ENCODE measurements at places on chromosomes 2 and 18.

DNA sequence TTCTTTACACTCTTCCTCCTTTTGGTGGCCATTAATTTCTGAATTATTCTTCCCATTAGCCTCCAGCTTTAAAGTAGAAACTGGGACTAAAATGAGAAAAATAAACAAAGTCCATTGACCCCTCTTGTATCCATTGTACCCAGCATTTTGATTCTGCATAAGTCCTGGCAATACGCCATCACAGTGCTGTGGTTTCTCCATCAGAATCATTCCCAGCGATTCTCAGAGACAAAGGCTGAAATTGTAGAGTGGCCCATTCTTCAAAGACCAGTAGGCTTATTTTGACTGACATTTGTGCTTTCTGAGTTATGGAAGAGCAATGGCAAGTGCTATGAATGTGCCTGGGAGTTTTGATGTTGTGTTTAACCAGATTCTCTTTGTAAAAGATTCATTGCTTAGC, 199.3 kb upstream of the GALNT5 start:
- no peak for DNase-seq

DNA sequence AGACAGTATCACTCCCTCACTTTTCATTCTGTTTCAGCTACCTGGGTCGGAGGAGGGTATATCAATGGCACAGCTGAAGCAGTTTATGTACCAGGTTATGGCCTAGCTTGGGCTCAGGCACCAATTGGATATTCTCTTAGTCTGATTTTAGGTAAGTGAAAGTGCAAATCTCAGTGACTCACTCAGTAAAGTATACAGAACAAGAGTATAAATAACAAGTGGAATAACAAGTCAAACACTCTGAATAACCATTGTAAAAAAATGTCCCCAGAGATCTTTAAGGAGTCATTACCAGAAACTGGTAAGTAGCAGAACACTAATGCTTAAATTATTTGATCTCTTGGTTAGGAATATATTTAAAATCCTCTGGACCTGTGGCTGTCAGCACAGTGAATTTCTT, 5.7 kb downstream of the SLC5A7 start:
- DNase-seq, result no peak

- DNase-seq, result no peak
Measured at GRCh38 chr2:71822463-71822862, 325.2 kb downstream of the CYP26B1 start.

GRCh38 chr2:195495966-195496365, 161.1 kb upstream of the SLC39A10 start:
- no peak for DNase-seq

GRCh38 chr2:71530641-71531332, 77.4 kb downstream of the DYSF start:
- DNase-seq, result peak; percentile 46

- no peak for DNase-seq
Measured at GRCh38 chr2:74596584-74596983, 42.1 kb downstream of the DOK1 start.

DNA sequence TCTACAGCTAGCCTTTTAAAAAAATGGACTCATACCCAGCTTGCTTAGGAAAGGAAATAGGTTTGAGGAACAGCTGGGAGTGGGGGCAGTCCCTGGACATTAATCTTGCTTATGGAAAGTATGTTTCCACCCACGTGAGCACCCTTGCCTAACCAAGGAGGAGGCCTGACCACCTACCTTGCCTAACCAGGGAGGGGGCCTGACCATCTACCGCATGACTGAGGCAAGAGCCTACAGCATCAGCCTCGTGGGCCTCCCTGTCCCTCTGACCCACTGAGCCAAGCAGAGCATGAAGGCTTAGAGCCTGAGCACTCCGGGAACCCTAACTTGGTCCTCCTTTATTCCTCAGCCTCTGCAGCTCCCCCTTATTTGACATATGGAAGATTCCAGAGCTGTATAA, 20.2 kb downstream of the PRKAG3 start:
- DNase-seq, result no peak

GRCh38 chr2:213740453-213740852, 456.2 kb downstream of the SPAG16 start:
- no peak for DNase-seq

DNA sequence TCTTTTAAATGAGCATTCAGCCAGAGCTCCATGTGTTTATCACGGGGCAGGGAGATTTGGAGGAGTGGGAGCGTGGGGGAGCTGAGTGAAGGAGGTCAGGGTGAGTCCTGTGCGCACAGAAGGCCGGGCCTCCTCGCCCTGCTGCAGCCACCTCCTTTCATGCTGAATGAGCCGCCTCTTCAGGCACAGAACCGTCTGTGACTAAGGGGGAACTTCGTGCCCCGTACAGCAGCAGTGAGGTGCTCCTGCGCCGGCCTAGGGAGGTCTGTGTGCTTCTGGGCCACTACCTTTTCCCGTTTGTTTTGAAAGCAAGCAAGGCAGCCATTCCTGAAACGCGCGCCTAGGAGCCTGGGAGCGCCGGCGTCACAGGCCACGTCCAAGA, 27.1 kb upstream of the ZNF516 start:
- no peak for DNase-seq

DNA sequence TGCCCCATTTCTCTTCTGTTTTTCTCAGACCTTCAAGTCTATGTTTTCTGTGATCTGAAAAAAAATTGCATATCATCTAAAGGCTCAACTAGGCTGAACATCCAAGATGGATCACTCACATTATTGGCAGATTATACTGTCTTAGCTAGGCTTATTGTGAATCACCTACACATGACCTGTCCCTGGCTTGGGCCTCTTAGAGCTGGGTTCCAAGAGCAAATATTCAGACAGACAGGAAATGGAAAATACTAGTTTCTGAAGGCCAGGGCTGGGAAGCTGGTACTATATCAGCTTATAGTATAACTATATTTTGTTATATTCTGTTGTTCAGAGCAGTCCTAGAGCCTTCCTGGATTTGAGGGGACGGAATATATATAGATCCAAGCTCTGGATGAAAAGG, 90.3 kb downstream of the PIK3C3 start:
- DNase-seq, result no peak
